ENCODE measurements at places on chromosomes 11 and 22.

DNA sequence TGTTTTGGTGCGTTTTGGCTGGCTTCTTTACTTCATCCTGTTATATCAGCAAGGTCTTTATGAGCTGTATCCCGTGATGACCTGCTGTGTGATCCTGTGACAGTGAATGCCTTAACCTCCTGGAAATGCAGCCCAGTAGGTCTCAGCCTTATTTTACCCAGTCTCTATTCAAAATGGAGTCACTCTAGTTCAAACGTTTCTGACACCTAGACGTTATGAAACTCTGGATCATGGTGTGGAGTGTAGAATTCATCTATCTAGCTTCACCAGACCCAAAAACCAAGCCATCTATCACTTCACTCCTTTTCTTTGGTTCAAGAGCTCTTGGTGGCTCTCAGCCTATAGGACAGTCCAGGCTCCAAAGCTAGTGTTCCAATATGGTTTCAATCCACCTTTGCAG is 28.2 kb upstream of the ZDHHC13 start:
- no peak for DNase-seq

GRCh38 chr11:3824714-3825472 is 15.9 kb downstream of the RHOG start:
- no peak for DNase-seq

- no peak for DNase-seq
These were observed 2.6 kb downstream of the ESAM start for GRCh38 chr11:124759266-124760204.

GRCh38 chr11:29996016-29996415 is 20.8 kb downstream of the KCNA4 start:
- DNase-seq, result no peak

GRCh38 chr11:14619603-14620531 is 23.7 kb upstream of the PDE3B start:
- peak; percentile 68 for DNase-seq

GRCh38 chr11:122711362-122711761 is 55.8 kb downstream of the UBASH3B start:
- DNase-seq, result no peak

DNA sequence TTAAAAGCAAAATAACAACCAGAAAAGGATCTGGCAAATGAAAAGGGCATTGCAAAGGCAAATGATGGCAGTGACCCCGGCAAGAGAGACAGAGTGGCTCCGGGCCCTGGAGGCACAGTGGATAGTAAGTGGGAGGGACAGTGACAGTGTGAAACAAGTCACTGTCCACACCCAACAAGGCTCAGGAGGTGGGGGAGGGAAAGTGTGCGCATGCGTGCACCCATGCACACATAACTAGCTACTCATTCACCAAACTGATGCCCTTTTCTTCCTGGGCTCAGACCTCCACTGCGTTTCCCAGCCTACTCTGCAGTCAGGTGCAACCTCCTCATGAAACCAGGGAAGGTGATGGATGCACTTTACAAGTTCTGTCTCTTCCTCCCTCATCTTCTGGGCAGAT is 108.4 kb downstream of the SHANK2 start:
- no peak for DNase-seq

GRCh38 chr11:1761110-1761856 is 2.4 kb downstream of the CTSD start:
- no peak for DNase-seq

DNA sequence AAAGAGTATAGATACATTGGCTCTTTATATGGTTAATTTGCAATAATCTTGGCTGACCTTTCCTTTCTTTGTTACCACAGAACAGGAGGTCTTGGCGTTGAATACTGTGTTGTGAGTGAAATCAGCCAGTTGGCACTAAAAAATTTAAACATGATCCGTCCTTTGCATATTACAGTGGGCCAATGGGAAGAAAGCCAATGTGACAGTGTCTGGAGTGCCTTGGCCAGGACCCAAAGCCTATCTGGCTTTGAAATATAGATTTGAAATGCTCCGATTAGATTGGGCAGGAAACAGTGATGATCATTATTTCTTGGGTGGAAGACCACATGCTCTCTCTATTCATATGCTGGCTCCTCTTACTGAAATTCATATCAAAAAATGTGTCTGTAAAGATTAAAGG is 339.6 kb upstream of the ANO3 start:
- peak; percentile 14 for DNase-seq

DNA sequence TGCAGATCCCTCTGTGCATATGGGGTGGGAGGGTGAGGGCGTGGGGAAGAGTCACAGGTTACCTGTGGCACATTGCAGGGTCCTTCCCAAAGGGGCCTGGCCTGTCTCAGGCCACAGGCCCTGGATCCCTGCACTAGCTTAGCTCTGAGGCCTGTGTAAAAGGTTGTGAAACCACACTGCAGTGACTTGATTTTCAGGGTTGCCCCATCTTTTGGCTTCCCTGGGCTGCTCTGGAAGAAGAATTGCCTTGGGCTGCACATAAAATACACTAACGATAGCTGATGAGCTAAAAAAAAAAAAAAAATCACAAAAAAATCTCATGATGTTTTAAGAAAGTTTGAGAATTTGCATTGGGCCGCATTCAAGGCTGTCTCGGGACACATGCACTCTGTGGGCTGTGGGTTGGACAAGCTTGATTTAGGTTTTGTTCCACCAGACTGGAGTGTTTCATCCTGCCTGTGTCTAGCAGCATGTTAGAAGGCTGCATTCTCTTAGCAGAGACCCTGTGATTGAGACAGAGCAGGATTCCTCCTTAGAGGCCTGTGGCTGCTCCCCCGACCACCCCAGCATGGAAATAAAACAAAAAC is 35.9 kb upstream of the TREH start:
- DNase-seq, result no peak

GRCh38 chr22:41862160-41862529 is 29.2 kb downstream of the SREBF2 start:
- DNase-seq, result no peak

DNA sequence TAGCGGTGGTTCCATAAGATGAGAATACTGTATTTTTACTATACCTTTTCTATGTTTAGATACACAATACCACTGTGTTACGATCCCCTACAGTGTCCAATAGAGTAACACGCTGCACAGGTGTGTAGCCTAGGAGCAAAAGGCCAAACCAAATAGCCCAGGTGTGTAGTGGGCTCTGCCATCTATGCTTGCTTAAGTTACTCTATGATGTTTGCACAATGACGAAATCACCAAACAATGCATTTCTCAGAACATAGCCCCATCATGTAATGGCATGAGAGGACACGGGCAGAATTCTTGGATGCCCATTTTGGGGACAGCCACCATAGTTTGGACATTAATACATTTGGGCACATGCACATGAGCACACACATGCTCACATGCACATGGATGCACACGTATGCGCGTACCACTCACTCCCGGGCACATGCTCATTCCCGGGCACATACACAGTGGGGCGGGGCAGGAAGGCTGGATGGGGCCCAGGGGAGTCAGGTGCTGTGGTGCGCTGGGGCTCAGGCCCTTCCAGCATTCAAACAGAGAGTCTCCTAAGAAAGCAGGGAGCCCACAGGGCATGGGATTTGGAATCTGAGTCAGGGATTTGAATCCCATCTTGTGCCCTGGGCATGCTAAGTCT is 51.1 kb downstream of the RTN4R start:
- no peak for DNase-seq

All from fibroblast of the conjunctiva (primary cell).